ENCODE measurements at places on chromosomes 2 and 18. TPM values are rescaled to one million over a fixed set of nuclear protein-coding genes. Genes with fewer than 3 reads are reported as not detected.

Gene CD207
- not detected for total RNA-seq

DNA sequence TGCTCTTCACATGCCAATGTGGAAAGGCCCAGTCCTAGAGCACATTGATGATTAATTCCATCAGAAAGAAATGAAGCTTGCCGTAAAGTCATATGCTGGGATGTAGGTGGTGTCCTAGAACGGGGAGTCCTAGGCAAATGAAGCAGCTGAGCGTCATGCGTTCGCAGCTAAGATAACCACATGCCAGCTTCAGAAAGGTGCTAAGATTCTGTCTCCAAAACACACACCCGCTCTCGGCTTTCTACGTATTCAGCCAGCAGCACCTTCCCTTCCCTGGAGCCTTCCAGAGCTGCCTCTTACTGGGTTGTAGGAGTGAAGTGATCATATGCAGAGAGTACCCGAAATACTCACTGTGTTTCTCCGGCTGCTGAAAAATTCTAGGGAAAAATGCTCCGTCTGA lies 421.6 kb upstream of the ID2 start:
- H3K4me3 ChIP-seq = no peak overlapping the region
- no peak overlapping the region for H3K27ac ChIP-seq
- H3K36me3 ChIP-seq = no peaks in the 10 kb centered on the region

Gene RAB6C
- total RNA-seq = 0.16 TPM

GRCh38 chr2:28327581-28327955 lies 65.1 kb upstream of the FOSL2 start:
- peak overlapping the region; percentile 20 for H3K27ac ChIP-seq
- H3K27me3 ChIP-seq = no peaks in the 10 kb centered on the region
- peaks cover 24% of the 10 kb centered on the region for H3K4me1 ChIP-seq
- no peak overlapping the region for H3K4me3 ChIP-seq

Gene GPR45
- not detected for total RNA-seq

GRCh38 chr18:55908901-55909366 lies 320.9 kb upstream of the TCF4 start:
- H3K4me1 ChIP-seq = peaks cover 16% of the 10 kb centered on the region
- no peak for DNase-seq
- peak overlapping the region; percentile 65 for H3K27ac ChIP-seq
- no peak overlapping the region for H3K4me3 ChIP-seq
- no peaks in the 10 kb centered on the region for H3K27me3 ChIP-seq

- H3K27ac ChIP-seq = no peak overlapping the region
- no peaks in the 10 kb centered on the region for H3K36me3 ChIP-seq
- H3K4me1 ChIP-seq = peaks cover 15% of the 10 kb centered on the region
- DNase-seq = no peak
- H3K27me3 ChIP-seq = no peaks in the 10 kb centered on the region
Measured at GRCh38 chr2:149200109-149200520, 130.3 kb upstream of the LYPD6 start.

DNA sequence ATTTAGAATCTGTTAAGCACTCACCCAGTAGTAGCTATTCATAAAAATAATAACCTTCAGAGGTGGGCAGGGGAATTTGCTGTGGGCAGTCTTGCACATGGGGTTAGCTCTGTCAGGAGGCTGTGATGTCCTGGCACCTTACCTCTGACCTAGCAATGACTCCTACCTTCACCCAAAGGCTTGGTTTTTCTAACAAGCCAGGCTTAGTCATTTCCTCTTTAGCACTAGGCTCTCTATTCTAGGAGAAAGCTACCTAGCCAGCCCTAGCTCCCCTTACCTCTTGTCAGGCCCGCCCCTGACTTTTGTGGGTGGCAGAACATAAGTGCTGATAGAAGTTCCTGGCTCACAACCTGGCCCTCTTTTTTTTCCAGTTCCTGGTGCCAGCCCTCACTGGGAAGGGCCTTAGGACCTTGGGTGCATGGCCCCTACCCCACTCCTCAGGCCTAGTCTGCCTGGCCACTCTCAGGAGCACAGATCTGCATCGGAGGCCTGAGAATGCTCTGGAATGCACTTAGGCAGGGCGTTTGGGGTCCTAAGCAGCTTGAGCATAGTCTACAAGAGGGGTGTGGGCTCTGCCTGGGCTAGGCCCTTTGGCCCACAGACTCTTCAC lies 17.7 kb downstream of the CPLX4 start:
- no peaks in the 10 kb centered on the region for H3K4me1 ChIP-seq
- H3K36me3 ChIP-seq = no peaks in the 10 kb centered on the region
- H3K27me3 ChIP-seq = peaks cover 73% of the 10 kb centered on the region
- H3K4me3 ChIP-seq = no peak overlapping the region
- no peak for DNase-seq

Gene GPN1
- total RNA-seq = 16.6 TPM

Gene ADCY3
- total RNA-seq = 12.8 TPM

DNA sequence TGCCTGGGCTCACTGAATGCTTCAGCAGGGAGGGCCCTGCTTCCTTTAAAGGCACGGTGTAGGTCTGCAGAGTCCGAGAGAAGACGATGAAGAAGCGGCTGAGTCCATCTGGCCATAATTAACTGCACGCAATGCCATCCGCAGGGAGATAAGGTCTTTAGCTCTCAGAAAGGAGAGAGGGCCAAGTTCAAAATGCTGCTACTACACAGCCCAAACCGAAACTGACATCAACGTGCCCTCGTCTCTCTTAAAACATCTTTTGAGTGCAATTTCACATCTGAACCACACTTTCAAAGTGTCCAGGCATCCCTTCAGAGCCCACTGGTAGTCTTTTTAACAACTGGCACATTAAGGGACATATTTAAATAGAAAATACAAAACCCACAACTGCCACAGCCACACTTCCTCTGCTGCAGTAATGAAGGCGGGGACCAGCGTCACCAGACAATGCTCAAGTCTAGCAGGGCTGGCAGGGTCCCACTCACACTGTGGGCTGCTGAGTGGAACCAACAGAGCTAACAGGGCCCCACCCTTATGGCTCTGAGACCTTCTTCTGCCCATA lies 35.8 kb downstream of the ST3GAL5 start:
- no peak for DNase-seq
- H3K4me3 ChIP-seq = no peak overlapping the region
- peaks cover 24% of the 10 kb centered on the region for H3K36me3 ChIP-seq
- no peaks in the 10 kb centered on the region for H3K27me3 ChIP-seq
- peaks cover 20% of the 10 kb centered on the region for H3K4me1 ChIP-seq
- H3K27ac ChIP-seq = peak overlapping the region; percentile 67

Gene SCG2
- 0.19 TPM for total RNA-seq

Gene CDH19
- 13.0 TPM for total RNA-seq

GRCh38 chr18:13530033-13530878 lies 196.1 kb downstream of the FAM210A start:
- H3K27me3 ChIP-seq = no peaks in the 10 kb centered on the region
- no peak for DNase-seq
- H3K4me1 ChIP-seq = peaks cover 23% of the 10 kb centered on the region
- H3K36me3 ChIP-seq = no peaks in the 10 kb centered on the region

GRCh38 chr2:96520697-96521096 lies 15.5 kb upstream of the NEURL3 start:
- H3K4me3 ChIP-seq = no peak overlapping the region
- H3K4me1 ChIP-seq = no peaks in the 10 kb centered on the region
- no peaks in the 10 kb centered on the region for H3K27me3 ChIP-seq
- H3K36me3 ChIP-seq = no peaks in the 10 kb centered on the region

- no peaks in the 10 kb centered on the region for H3K36me3 ChIP-seq
- no peak for DNase-seq
- H3K4me3 ChIP-seq = no peak overlapping the region
- no peaks in the 10 kb centered on the region for H3K27me3 ChIP-seq
Measured at GRCh38 chr2:138071720-138072719, 107.7 kb downstream of the HNMT start.

Gene CD28
- total RNA-seq = 0.77 TPM

GRCh38 chr2:189425676-189426075 lies 15.6 kb upstream of the WDR75 start:
- no peaks in the 10 kb centered on the region for H3K36me3 ChIP-seq
- H3K4me3 ChIP-seq = no peak overlapping the region
- no peaks in the 10 kb centered on the region for H3K27me3 ChIP-seq
- H3K27ac ChIP-seq = no peak overlapping the region
- no peak for DNase-seq
- no peaks in the 10 kb centered on the region for H3K4me1 ChIP-seq

DNA sequence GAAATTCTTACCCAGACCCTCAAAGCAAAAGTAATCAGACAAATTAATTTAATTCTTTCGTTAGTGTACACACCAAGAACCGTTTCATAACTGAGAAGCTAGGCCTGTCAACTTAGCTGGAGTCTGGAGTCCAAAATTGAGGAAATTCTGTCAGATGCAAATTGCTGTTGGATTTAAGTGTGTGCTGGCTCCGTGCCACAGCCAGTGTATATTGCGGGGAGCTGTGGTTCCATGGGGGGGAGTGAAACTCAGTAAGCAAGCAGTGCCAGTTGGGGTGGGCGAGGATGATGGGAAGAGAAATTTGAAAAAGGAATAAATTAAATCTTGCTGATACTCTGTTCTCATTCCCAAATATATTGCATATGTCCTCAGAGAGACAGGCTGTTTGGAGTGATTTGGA lies 4.0 kb downstream of the ARPC2 start:
- peaks cover 18% of the 10 kb centered on the region for H3K36me3 ChIP-seq
- no peak overlapping the region for H3K4me3 ChIP-seq
- no peak overlapping the region for H3K27ac ChIP-seq
- H3K4me1 ChIP-seq = peaks cover 96% of the 10 kb centered on the region
- DNase-seq = no peak
- H3K27me3 ChIP-seq = no peaks in the 10 kb centered on the region

Gene IRS1
- 17.8 TPM for total RNA-seq

Gene REG3A
- not detected for total RNA-seq

- no peak overlapping the region for H3K27ac ChIP-seq
- H3K4me1 ChIP-seq = peaks cover 21% of the 10 kb centered on the region
- no peak overlapping the region for H3K4me3 ChIP-seq
- H3K36me3 ChIP-seq = no peaks in the 10 kb centered on the region
- no peak for DNase-seq
Measured at GRCh38 chr18:25170402-25170801, 181.6 kb downstream of the ZNF521 start.

Gene ELOA2
- not detected for total RNA-seq

GRCh38 chr18:10006311-10006893 lies 92.6 kb downstream of the VAPA start:
- no peaks in the 10 kb centered on the region for H3K36me3 ChIP-seq
- peaks cover 22% of the 10 kb centered on the region for H3K4me1 ChIP-seq
- H3K4me3 ChIP-seq = no peak overlapping the region

DNA sequence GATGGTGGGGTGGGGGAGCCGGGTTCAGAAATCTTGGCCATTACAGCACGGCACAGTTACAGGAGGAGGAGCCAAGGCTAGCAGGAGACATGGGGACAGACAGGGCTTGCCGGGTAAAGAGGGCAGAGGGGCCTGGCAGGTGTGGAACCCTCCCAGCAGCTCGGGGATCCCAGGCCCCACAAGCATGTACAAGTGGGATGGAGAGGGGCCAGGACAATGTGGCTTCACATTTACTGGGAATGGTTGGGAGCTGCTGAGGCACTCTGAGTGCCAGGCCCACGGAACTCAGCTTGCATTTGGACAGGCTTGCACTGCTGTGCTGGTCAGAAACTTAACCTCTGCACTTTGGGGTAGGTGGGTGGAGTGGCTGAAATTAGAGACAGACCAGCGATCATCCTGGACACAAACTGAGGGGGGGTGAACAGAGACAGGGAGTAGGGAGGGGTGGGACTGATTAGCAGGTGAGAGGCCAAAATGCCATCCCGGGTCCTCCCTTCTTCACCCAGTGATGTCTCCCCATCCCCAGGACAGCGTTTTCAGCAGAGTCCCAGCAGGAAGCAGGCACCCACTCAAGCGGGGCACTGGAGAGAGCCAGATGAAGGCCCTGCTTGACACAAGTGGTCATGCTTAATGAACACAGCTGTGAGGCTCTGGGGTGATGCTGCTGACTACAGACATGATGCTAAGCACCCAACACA lies 9.6 kb downstream of the PER2 start:
- no peak overlapping the region for H3K27ac ChIP-seq
- no peaks in the 10 kb centered on the region for H3K27me3 ChIP-seq
- peaks cover 39% of the 10 kb centered on the region for H3K36me3 ChIP-seq

Gene GBX2
- not detected for total RNA-seq

Gene CFAP65
- total RNA-seq = not detected

Gene LOXL3
- 4.7 TPM for total RNA-seq
